ENCODE measurements at places on chromosomes 13 and 19.

GRCh38 chr19:13935765-13936510 is 2.3 kb downstream of the PODNL1 start:
- no peak for DNase-seq

- DNase-seq = no peak
Measured at GRCh38 chr19:1914826-1915341, 9.7 kb downstream of the ADAT3 start.

- no peak for DNase-seq
Measured at GRCh38 chr13:80590551-80590950, 249.6 kb upstream of the SPRY2 start.

- DNase-seq = no peak
Measured at GRCh38 chr13:74253161-74253560, 119.0 kb upstream of the KLF12 start.

GRCh38 chr13:66076417-66076816 is 1153.7 kb downstream of the PCDH9 start:
- no peak for DNase-seq

GRCh38 chr19:45607071-45608029 is 5.3 kb upstream of the GPR4 start:
- DNase-seq = peak; percentile 72

DNA sequence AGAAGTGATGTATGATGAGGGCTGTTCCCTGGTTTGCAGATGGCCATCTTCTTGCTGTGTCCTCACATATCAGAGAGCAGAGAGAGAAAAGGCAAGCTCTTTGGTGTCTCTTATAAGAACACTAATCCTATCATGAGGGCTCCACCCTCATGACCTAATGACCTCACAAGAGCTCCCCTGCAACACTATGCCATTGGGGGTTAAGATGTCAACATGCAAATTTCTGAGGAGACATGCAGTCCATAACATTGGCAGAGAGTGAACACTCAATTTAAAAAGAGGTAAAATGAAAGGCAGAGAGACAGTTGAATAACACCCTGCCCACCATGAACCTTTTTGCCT is 10.9 kb downstream of the FAM187B start:
- DNase-seq = no peak

GRCh38 chr19:16814526-16815100 is 14.6 kb upstream of the SIN3B start:
- DNase-seq = peak; percentile 17

GRCh38 chr19:16888629-16889365 is at the start of gene F2RL3:
Gene F2RL3 (plus strand): TSS chr19:16888999. CDS start chr19:16889190, 191 bp downstream.
- peak; percentile 14 for DNase-seq

GRCh38 chr13:65472336-65472735 is 1757.8 kb downstream of the PCDH9 start:
- DNase-seq = no peak

DNA sequence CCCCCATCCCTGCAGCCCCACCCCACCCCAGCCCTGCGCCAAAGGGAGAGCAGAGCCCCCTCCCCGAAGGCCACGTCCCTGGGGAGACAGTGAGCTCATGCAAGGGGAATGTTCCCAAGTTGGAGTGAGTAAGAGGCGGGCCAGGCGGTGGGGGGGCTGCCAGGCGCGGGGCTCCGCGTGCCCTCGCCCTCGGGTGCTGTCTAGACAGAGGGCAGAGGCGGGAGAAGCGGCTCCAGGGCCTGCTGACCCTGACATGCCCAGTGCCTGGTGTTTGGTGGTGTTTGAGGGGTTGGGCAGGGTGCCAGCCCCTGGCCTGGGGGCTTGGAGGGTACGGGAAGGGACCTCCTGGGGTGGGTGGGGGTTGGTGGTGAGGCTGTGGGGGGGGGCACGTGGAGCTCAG is 1.0 kb downstream of the FSTL3 start:
- DNase-seq = peak; percentile 93

DNA sequence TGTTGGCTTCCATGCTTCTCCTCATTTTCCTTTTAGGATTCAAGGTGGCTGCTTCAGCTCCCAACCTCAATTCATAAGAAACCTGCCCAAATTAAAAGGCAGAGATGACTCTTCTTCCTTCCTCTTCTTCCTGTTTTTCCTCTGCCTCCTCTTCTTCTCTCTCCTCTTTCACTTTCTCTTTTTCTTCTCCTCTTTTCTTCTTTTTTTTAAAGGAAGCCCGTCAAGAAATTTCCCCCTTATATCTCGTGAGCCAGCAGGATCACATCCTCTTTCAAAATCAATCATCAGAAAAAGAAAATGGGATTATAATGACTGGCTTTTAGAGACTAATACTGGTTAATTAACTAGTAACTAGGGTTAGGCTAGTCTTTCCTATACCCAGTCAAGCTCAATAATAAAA is 220.3 kb downstream of the NBEA start:
- no peak for DNase-seq

DNA sequence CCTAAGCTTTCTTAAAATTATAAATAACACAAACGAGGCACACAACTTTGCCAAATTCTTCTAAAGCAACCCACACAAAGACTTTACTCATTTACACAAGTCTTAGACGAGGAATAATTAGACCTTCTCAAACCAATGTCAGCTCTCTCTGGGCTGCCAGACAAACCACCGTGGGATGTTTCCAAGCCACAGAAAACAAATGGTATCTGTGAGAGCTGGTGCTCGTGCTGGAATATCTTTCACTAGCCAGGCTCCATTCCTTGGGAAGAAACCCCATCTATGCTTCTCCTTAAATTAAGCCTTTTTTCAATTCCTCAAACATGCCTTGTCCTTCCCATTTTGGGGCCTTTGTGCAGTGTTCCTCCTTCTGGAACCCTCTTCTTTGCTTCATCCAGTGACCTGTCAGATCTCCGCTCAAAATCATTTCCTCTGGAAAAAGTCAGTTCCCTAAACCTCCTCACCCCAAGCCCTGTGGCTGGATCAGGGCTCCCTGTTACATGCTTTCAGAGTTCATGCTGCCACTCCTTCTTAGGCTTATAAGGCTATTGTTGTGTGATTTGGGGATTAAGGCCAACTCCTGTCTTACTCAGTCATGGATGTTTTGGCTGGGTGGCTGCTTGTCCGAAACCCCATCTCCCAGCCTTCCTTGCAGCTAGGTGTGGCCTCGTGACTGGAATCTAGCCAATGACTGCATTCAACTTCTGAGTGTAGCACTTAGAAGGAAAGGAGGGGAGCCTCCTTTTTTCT is 64.2 kb upstream of the GTF2F2 start:
- peak; percentile 64 for DNase-seq

GRCh38 chr13:41613471-41613870 is 156.1 kb downstream of the RGCC start:
- no peak for DNase-seq

DNA sequence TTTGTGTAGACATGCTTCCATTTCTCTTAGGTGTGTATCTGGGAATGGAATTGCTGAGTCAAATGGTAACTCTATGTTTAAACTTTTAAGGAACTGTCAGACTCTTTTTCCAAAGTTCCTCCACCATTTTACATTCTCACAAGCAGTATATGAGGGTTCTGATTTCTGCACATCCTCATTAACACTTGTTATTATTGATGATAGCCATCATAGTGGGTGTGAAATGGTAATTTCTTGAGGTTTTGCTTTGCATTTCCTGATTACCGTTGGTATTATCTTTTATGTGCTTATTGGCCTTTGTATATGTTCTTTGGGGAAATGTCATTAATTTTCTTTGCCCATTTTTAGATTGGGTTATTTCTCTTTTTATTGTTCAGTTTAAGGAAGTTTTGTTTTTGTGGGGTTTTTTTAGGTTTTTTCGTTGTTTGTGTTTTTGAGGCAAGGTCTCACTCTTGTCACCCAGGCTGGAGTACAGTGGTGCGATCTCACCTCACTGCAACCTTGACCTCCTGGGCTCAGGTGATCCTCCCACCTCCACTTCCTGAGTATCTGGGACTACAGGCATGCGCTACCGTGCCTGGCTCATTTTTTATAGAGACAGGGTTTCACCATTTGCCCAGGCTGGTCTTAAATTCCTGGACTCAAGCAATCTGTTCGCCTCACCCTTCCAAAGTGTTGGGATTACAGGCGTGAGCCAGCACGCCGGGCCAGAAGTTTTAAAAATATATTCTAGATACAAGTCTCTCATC is 34.3 kb downstream of the NAA16 start:
- no peak for DNase-seq

- no peak for DNase-seq
Measured at GRCh38 chr13:23778002-23778652, 111.1 kb downstream of the MIPEP start.

DNA sequence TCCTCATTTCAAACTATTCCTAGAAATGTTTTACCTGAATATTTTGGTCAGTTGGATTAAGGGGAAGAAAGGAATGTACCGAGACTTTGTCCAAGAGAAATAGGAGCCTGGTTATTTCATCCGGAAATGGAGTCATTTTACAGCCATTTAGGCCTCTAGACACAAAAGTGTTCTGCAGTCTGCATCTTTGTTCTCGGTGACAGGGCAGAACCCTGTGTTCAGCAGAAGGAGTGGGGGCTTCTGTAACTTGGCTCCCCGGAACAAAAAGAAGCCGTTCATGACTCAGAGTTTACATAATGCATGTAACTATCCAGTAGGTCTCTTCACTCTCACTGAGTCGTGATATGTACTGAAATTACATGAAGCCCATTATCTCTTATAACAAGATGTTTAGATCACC is 21.6 kb upstream of the FNDC3A start:
- DNase-seq = peak; percentile 13

GRCh38 chr13:51758691-51759090 is 45.3 kb downstream of the DHRS12 start:
- no peak for DNase-seq

DNA sequence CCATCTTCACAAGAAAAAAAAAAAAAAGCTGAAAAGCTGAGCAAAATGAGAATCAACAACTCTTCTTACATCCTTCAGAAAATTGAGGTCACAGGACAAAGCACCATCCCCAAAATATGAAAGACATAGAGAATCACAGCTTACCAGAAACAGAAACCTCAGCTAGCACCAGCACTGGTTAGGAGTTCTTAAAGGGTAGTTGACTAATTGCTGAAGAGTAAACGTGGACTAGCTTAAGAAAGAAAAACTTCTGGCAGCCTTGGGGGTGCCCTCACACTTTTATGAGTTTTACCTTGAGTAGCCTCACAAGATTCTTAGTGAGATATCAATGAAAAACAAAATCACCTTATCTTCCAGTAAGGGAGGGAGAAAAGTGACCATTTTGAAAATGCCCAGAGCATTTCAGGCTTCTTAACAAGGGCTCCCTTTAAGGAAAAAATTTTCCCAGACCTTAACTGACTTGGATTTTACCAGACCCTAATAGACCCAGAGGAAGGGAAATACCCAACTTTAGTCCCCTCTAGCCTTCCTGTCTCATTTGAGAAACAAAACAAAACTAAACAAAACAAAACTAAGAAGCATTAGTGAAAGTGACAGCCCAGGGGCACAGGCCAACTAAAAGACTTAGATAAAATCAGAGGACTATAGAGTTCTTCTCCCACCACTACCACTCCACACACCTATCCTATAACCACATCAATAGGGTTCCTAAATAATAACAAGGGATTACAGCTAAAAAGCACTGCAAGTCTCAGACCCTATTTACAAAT is 888.6 kb downstream of the DIAPH3 start:
- DNase-seq = no peak

DNA sequence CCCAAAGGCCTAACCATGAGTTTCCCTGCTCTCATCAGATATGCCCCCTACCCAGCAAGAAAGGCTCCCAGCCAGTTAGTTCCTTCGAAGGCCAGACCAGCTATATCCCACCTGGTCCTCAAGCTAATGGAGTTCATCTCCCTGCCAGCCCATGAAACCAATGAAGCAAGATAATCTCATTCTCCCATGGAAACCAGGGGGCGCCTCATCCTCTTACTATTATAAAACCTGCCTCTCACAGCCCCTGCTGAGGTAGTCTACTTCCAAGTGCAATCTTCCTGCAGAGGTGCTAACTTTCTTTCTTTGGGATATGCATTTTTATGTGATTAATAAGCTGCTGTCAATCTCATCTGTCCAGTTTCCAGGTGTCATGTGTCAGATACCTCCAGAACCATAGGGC is 34.0 kb upstream of the ZNF573 start:
- DNase-seq = no peak

DNA sequence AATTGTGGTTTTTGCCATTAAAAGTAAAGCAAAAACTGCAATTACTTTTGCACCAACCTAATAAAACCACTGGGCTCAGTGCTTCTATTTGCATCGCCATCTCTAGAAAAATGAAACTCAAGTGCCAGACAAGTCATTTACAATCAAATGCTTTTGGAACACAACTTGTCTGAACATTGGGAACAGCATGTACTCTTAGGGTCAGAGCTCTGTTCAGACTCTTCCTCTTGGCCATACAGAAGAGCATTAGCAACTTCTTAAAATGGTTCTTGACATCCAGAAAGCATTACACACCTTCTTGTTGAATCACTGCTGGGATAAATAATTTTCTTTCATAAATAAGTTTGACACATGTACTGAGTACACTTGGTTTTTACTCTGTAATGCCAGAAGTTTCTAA is 272.5 kb downstream of the DCLK1 start:
- no peak for DNase-seq

- DNase-seq = no peak
Measured at GRCh38 chr19:52778811-52779210, 7.8 kb downstream of the ZNF600 start.

DNA sequence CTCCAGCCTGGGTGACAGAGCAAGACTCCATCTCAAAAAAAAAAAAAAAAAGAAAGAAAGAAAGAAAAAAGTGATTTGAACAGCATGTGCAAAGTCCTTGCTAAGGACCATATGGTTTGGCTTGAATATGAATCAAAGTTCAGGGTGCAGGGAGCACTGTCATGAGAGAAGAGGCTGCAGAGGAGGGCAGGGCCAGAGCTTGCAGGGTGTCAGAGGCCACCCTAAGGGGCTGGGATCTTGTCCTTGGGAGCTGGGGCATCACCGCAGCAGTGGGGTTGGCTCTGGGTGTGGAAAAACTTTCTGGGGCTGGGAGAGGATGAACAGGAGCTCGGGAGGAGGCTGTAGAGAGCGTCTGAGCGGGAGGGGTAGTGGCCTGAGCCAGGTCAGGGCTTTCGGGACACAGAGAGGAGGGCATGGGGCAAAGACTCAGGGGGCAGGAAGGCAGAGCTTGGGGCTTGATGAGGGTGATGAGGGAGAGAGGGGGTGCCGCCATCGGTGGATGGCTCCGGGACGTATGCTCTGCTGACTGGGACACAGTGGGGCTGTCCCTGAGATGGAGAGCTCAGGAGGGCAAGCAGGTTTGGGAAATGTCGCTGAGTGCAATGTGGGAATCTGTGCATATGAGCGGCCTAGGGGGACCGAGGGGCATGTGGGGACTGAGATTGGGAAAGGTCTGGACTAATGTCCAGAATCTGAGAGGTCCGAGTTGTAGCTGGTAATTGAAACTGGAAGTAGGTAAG is 3.0 kb downstream of the TRPM4 start:
- no peak for DNase-seq

Measured in fibroblast of skin of scalp (primary cell).